NCI-H1417 treated with DMSO at 0.1 percent for 48 hours (cell line): ENCODE measurements at places on chromosomes 6 and 20.

- no peak for DNase-seq
Observed at GRCh38 chr6:6736791-6737654, 148.5 kb downstream of the LY86 start.

- DNase-seq, result no peak
Observed at GRCh38 chr6:43976706-43977403, 150.4 kb downstream of the MRPL14 start.

DNA sequence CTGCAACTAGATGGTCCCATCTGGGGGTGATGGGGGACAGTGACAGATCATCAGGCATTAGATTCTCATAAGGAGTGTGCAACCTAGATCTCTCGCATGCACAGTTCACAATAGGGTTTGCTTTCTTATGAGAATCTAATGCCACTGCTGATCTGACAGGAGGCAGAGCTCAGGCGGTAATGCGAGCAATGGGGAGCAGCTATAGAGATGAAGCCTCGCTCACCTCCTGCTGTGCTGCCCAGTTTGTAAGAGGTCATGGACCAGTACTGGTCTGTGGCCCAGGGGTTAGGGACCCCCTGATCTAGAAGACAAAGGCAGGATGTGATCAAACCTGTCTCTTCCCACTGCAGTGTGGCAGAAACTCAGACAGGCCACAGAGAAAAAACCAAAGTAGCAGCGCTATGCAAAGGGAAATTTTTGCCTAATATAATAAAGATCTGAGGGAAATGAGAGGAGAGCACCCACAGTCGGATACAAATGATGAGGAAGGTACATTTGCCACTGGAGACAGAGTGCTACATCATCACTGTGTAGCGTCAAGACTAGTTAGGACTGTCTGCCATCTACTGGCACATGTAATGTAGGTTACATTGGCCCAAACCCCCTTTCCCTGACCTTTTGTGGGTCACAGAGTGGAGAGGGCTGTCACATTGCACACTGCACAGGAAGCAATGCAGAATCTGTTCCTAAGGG, 4.1 kb upstream of the LY86 start:
- DNase-seq, result no peak

DNA sequence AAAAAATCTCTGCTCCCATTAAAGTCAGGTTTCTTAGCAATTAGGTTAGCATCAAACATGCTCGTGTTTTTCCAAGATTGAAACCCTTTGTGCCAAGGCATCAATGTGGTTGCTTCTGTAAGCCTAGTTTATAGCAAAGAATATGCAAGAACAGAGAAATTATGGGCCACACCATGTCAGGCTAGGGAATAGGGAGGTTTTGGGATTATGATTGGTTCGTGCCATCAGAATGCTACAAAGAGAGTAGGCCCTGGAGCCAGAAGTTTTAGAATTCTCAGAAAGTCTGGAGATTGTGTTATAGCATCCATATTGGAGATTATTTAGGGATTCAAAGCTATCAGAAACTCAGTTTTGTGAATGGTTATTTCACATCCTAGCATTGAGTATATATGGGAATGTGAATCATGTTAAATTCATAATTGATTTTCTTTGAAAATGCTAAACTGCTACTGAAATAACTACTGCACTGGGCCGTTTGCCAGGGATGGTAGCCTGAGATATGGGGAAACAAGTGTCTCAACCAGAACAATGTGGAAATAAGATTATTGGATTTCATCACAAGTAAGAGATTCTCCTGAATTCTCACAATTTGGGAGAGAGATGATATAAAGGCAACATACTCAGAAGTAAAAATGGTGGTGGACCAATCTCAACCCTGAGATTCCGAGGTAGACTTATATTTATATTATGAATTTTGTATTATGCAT, 45.3 kb downstream of the ZNF292 start:
- no peak for DNase-seq

- DNase-seq, result no peak
Observed at GRCh38 chr6:165186041-165186440, 123.4 kb downstream of the C6orf118 start.
